GM04504 (cell line): ENCODE measurements at places on chromosomes 5 and 9.
A peak's percentile ranks its signal among the peaks of the same experiment; 100 is the strongest.

GRCh38 chr5:68239487-68239886 lies 23.9 kb downstream of the PIK3R1 start:
- DNase-seq: peak; percentile 58

DNA sequence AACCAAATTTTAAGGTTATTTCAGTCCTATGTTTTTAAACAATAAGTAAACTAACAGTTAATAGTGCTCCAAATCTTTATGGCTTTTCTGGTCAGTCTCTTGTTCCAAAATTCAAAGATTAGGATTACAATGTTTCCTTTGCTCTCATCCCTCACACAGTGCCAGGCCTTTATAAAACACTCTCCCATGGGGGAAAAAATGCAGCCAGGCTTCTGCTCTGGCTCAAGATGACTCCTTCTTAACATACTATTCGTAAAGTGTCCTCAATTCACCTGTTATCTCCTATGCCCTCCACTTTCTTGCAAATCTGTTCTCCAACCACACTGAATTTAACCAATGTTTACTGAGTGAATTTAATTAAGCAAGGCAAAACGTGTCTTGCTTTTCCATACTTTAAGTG lies 1.4 kb downstream of the CEP120 start:
- no peak for DNase-seq

GRCh38 chr5:150361301-150361700 lies 3.8 kb downstream of the TCOF1 start:
- no peak for DNase-seq

DNA sequence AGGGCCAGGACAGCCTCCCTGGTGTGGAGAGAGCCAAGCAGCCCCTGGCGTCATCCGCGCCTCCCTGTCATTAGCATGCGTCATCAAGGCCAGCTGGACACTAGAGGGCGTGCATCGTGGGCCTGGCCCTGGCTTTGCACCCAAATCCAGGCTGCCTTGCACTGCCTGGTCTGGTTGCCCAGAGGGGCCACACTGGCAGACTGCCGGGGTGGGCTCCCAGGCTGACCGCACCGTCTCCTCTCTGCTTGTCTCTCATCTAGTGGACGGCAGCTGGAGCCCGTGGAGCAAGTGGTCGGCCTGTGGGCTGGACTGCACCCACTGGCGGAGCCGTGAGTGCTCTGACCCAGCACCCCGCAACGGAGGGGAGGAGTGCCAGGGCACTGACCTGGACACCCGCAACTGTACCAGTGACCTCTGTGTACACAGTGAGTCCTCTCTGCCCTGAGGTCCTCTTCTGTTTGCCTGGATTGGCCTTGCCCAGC lies 29.0 kb downstream of the HK3 start:
- peak; percentile 17 for DNase-seq

- DNase-seq: no peak
Measured at GRCh38 chr5:176154821-176155220, 83.4 kb upstream of the SIMC1 start.

GRCh38 chr5:151490627-151491026 lies 43.2 kb downstream of the SLC36A1 start:
- DNase-seq: no peak

DNA sequence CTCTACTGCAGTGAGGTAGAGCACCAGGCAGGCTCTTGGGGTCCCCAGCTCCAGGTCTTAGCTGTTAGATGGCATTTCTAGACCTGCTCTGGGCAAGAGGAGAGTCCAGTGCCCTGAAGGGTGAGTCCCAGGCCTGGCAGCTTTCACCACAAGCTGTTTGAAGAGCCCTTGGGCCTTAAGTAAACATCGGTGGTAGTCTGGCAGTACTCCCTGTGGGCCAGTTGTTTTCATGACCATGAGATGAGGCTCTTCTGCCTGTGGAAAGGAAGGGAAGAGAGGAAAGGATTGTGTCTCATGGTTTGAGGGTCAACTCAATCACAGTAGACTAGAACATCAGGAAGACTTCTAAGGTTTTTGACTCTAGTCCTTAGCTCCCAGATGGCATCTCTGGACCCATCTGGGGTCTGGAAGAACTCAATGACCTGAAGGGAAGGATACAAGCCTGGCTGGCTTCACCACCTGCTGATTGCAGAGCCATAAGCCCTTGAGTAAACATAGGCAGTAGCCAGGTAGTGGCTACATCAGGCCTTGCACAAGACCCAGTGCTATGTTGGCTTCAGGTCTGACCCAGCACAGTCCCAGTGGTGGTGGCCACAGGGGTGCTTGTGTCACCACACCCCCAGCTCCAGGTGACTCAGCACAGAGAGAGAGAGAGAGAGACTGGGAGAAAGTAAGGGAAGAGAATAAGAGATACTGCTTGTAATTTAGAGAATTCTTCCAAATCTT lies 114.3 kb upstream of the PCSK5 start:
- DNase-seq: no peak

GRCh38 chr9:131167146-131167692 lies 41.8 kb downstream of the NUP214 start:
- no peak for DNase-seq

- DNase-seq: no peak
Measured at GRCh38 chr5:62326702-62327101, 20.7 kb downstream of the KIF2A start.

GRCh38 chr5:122073018-122073417 lies 5.0 kb downstream of the LOX start:
- DNase-seq: no peak

GRCh38 chr9:16901590-16901989 lies 31.1 kb upstream of the BNC2 start:
- DNase-seq: no peak
